ENCODE measurements at places on chromosomes 2 and 18. TPM values are rescaled to one million over a fixed set of nuclear protein-coding genes. Genes with fewer than 3 reads are reported as not detected.

DNA sequence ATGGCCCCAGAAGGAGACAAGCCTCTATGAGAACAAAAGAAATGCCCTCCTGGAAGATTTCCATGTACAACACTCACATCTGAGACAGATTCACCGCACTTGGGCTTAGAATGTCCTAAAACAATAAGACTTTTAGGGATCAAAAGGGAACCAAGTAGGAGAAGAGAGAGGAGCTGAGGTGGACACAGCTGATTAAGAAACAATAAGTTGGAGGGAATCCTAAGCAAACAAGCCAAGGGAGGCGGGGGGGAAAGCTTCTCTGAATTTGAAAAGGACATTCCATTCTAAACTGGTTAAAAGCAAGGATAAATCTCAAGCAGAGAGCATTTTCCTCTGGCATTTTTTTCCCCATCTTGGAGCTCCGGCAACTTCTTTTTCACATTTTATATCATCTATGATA is 9.9 kb downstream of the ACVR1 start:
- no peak for DNase-seq

GRCh38 chr18:56067214-56067894 is 479.4 kb upstream of the TCF4 start:
- DNase-seq, result no peak

- peak; percentile 13 for DNase-seq
These were observed 7.9 kb downstream of the CLHC1 start for GRCh38 chr2:55223958-55224760.

DNA sequence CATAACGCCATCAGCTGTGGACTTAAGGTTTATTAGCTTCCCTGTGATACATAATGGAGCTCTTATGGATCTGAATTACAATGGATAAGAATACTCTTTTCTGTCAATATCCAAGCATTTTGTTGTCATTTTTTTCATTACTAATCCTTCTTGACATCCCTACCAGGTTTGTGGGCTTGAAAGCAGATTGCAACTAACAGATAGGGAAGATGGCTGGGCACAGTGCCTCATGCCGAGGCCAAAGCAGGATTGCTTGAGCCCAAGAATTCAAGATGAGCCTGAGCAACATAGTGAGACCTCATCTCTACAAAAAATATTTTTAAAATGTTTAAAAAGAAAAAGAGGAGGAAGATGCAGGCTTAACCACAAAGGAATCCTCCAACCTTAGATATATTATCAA is 42.4 kb downstream of the ASXL2 start:
- no peak for DNase-seq

- DNase-seq, result no peak
These were observed 40.7 kb upstream of the CCDC150 start for GRCh38 chr2:196598846-196599245.

CFAP210 gene
- total RNA-seq, result not detected

Data from body of pancreas (tissue), 4 donors.